Epithelial cell of alveolus of lung (primary cell): ENCODE measurements at places on chromosomes 7 and 10. TPM values are rescaled to one million over a fixed set of nuclear protein-coding genes. Genes with fewer than 3 reads are reported as not detected.

Gene KNDC1
- total RNA-seq = 0.80 TPM in 1 of 2 replicates, not detected in the other

Gene AHCYL2
- 3.0 and 8.9 TPM in 2 replicates for total RNA-seq

Gene CACNB2
- 1.3 and 12.4 TPM in 2 replicates for total RNA-seq

Gene MYPN
- total RNA-seq = 0.13 and 0.32 TPM in 2 replicates

Gene HTR5A
- total RNA-seq = not detected in 2 replicates

Gene NXPH1
- not detected in 2 replicates for total RNA-seq

Gene PAX4
- total RNA-seq = not detected in 2 replicates

Gene CUBN
- total RNA-seq = 0.13 and 0.16 TPM in 2 replicates

Gene PANK1
- 5.3 and 12.1 TPM in 2 replicates for total RNA-seq

Gene SLK
- 19.7 and 31.0 TPM in 2 replicates for total RNA-seq

Gene TLX1
- total RNA-seq = not detected in 2 replicates

Gene ADAM12
- total RNA-seq = 3.4 and 8.1 TPM in 2 replicates

Gene CRTAC1
- total RNA-seq = not detected in 2 replicates

Gene ENTPD1
- total RNA-seq = 0.52 and 5.2 TPM in 2 replicates

Gene SLC16A9
- total RNA-seq = 0.91 and 1.7 TPM in 2 replicates

Gene DHX32
- 33.7 and 35.1 TPM in 2 replicates for total RNA-seq

Gene RAB19
- not detected in 2 replicates for total RNA-seq

Gene PRDX3
- total RNA-seq = 108 and 170 TPM in 2 replicates

Gene VWDE
- 0.13 and 1.4 TPM in 2 replicates for total RNA-seq

Gene NKX2-3
- total RNA-seq = not detected in 2 replicates

Gene LIPM
- total RNA-seq = not detected in 2 replicates

Gene CYP26C1
- 0.13 TPM in 1 of 2 replicates, not detected in the other for total RNA-seq

Gene PUS7
- 11.3 and 31.4 TPM in 2 replicates for total RNA-seq

Gene HYAL4
- not detected in 2 replicates for total RNA-seq

Gene UNC5B
- 9.8 and 35.6 TPM in 2 replicates for total RNA-seq

Gene TFPI2
- 633 and 1,251 TPM in 2 replicates for total RNA-seq

Gene JCAD
- total RNA-seq = 9.8 and 12.2 TPM in 2 replicates

Gene GPC2
- total RNA-seq = 2.5 and 3.1 TPM in 2 replicates

Gene H2BK1
- not detected in 2 replicates for total RNA-seq
